ENCODE measurements at places on chromosomes 16 and 17. TPM values are rescaled to one million over a fixed set of nuclear protein-coding genes. Genes with fewer than 3 reads are reported as not detected.

- DNase-seq: no peak
- peak overlapping the region; percentile 50 for H3K27ac ChIP-seq
- H3K4me3 ChIP-seq: no peak overlapping the region
- H3K27me3 ChIP-seq: no peaks in the 10 kb centered on the region
- peaks cover 23% of the 10 kb centered on the region for H3K36me3 ChIP-seq
Measured at GRCh38 chr17:76567634-76568432, 17.8 kb downstream of the ST6GALNAC2 start.

DNA sequence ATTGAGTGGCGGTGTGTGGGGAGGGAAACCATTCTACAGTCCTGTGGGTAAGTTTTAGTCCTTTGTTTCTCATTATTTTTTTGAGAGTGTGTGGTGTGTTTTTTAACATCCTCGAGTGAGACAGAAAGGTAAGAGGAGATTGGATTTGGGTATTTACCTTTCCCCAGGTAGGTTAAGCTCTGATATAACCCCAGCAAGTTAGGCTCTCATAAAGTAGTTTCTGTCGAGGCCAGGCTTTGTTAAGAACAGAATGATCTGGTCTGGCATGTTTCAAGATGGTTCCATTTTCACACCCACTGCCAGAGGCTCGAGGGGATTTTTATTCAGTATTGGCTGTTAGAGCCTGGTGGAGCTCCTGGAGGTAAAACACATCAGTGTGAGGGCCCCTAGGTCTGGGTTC, 62.9 kb downstream of the BCAS3 start:
- no peak overlapping the region for H3K4me3 ChIP-seq
- H3K4me1 ChIP-seq: peaks cover 12% of the 10 kb centered on the region
- DNase-seq: no peak

- no peak for DNase-seq
- no peaks in the 10 kb centered on the region for H3K36me3 ChIP-seq
- no peaks in the 10 kb centered on the region for H3K4me1 ChIP-seq
- H3K27me3 ChIP-seq: peaks cover 3% of the 10 kb centered on the region
- H3K4me3 ChIP-seq: no peak overlapping the region
Measured at GRCh38 chr16:79874391-79874790, 273.9 kb upstream of the MAF start.

MT1M gene
- not detected for total RNA-seq

Measured in type B pancreatic cell (in vitro differentiated cells).